ENCODE measurements at places on chromosomes 13 and 19.
A peak's percentile ranks its signal among the peaks of the same experiment; 100 is the strongest.

GRCh38 chr13:70694996-70695715 lies 586.9 kb upstream of the KLHL1 start:
- DNase-seq = no peak

DNA sequence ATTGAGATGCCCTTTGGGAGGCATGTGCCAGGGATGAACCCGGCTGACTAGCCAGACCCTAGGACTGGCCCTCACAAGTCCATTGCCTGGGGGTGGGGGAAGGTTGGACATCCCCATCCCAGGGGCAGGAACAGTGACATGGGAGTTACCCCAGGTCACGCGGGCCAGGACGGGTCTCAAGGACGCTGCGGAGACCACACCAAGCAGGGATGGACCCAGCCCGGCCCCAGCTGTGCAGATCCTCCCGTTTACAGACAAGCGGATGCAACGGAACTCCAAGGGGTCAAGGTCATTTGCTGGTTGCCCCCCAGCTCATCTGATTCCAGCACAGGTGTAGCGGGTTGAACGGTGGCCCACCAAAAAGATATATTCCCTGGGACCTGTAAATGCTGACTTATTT lies 20.0 kb downstream of the F2RL3 start:
- no peak for DNase-seq

DNA sequence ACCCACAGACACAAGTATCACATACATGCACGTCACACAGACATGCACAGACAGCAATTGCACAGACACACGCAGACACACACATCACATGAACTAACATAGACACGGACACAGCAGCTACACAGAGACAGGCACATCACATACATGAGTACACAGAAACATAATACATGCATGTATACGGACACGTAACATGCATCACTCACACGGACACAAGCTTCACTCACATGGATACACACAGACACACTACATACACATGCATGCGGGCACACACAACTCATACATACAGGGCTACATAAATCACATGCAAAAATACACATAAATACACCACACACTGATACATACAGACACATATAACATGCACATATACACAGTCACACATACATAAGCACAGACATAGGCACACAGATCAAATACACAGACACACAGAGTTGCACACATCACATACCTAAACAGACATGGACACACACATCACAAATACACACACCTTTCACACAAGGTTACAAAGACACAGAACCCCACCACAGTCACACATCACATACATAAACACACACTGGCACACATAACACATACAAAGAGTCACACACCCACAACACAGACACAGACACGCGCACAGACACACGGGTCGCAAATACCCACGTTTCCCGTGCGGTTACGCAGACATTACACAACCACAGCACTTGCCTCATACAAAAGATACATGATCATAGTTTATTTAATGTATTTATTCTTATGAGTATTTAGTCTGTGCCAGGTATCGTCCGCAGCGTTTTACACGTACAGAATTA lies 1.1 kb upstream of the LMTK3 start:
- no peak for DNase-seq

DNA sequence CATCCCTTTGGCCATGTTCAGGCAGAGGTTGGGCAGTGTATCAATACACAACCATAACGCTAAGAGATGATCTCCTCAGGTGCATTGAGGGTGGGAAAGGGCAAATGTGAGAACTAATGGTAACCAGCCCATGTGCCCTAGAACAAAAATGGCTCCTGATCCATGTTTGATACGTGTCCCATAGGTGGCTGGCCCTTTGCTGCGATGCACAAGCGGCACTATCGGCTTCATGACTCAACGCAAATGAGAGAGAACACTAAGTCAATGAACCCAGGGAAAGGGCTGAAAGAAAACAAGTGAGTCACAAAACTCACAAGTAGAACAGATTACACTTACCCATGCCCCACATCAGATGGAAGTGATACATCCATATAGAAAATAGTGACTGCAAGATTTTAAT lies 201.7 kb downstream of the ABCC4 start:
- no peak for DNase-seq

- no peak for DNase-seq
Measured at GRCh38 chr13:41117869-41118268, 14.7 kb downstream of the KBTBD6 start.

GRCh38 chr19:2813235-2814160 lies 6.2 kb upstream of the ZNF554 start:
- no peak for DNase-seq

DNA sequence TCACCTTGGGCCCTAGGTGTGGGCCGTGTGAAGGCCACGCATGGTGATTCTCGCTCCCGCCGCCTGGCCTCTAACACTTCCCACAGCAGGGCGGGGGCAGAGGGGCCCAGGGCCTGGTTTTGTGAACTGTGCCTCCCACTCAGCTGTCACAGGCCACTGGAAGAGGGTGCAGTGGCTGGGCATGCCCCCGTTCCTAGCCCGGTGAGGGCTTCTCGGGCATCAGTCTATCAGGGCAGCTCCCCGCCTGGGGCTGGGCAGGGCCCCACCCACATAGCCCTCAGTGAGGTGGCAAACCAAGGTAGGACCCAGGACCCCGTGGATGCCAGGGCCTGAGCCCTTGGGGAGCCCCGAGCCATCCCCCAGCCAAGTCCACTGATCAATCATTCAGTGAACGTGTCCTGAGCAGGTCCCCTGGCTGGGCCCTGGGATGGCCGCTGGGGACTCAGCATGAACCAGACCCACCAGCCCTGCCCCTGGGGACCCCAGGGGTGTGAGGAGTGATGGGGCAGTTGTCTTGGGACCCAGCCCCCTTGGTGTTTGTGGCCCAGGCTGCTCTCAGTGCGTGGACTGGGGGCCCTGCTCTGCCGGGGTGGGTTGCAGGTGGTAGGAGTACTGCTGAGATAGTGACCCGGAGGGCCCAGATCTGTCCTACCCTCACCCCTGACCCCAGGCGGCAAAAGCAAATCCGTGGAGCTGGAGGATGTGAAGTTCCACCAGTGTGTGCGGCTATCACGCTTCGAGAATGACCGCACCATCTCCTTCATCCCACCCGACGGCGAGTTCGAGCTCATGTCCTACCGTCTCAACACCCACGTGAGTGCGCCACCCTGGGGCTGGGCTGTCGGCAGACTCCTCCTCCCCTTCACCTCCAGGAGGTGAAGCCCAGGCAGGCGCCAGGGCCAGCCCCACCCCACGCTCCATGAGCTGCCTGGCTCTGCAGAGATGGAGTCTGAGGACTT lies 29.4 kb downstream of the AP1M1 start:
- DNase-seq = peak; percentile 6

DNA sequence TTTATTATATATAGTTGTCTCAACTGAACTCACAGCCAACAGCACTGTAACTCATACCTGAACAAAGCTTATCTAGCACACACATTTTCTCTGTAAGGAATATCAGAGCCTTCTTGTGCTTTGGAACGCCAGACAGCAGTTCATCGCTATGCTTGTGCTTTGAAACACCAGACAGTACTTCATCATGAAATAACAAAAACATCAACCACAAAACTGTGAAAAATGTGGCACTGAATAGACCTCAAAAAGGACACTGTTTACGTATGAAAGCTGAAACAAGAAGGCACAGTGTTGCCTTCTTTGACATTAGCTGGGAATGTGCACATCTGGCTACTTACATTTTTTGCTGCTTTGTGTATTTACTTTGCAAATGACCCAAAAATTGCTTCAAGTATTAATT lies 160.2 kb downstream of the PDS5B start:
- no peak for DNase-seq

DNA sequence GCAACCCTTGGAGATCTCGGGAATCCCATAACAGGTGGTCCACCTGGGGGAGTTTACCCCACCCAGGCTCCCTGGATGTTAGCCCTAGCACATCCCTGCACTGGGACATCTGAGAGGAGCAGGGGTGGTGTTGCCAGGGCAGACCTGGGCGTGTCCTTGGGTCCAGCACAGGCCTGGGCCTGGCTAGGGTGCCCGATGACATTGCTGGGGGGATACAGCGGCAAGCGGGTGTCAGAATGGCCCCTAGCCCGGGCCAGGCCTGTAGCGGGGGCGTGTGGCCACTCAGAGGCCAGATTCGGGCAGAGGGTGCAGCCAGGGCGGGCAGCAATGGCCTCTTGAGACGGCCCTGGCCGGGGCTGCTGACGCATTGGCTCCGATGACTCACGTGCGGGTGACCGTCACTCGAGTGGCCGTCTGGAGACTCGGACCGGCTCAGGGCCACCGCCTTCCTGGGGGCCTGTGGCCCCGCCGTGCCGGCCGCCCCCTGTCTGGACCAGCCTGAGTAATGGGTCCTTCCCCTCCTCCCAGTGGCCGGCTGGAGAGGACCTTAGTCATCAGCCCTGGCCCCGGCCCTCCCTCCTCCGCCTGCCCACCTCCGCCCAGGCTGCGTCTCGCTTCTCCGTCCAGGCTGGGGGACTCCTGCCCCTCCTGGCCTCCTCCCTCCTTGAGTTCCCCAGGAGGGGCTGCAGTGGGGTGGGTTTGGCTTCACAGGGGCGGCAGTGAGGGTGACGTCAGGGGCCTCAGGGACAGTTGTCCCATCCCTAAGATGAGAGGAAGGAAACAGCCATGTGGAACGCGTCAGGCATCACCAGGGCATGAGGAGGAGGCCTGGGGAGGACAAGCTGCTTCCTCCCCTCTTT lies 23.2 kb upstream of the CRTC1 start:
- DNase-seq = no peak
